ENCODE measurements at places on chromosomes 5 and 9. TPM values are rescaled to one million over a fixed set of nuclear protein-coding genes. Genes with fewer than 3 reads are reported as not detected.
A peak's percentile ranks its signal among the peaks of the same experiment; 100 is the strongest.

GRCh38 chr5:37437711-37438110, 58.6 kb downstream of the WDR70 start:
- DNase-seq, result no peak
- no peak overlapping the region for H3K4me3 ChIP-seq
- H3K4me1 ChIP-seq, result no peaks in the 10 kb centered on the region
- H3K27ac ChIP-seq, result no peak overlapping the region

DNA sequence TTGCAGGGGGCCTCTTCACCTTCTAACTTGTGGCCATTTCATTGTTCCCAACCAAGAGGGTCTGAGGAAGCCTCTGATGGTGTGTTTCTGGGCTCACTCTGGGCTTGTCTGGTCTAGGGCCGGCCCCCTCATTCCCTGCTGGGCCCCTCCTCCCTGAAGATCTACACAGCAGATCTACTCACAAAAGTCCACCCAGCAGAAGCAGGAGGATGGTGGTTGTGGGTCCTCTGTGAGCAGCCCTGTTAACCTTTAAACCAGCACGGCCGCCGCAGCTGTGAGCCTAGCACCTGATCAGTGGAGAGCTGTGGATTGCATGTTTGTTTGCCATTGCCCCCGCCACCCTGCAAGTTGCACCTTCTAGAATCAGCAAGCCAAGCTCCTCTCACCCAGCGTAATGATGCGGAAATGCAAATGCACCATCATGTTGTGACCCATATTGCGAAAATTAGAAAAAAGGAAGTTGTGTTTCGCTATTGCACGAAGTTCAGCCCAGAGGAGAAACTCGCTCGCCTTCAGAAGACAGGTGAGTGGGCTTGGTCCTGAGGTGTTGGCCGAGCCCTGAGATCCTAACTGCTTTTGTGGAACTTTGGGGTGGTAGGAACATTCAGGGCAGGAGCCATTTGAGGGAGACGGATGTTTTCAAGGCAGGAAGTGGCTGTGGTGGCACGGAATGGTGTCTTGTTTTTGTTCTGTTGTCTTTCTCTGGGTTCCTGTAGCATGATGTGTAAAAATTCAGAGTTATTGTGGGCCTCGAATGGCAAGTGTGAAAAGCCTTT, 16.7 kb downstream of the FGD3 start:
- H3K36me3 ChIP-seq, result peaks cover 29% of the 10 kb centered on the region
- DNase-seq, result peak; percentile 73
- H3K27me3 ChIP-seq, result no peaks in the 10 kb centered on the region
- peak overlapping the region; percentile 95 for H3K27ac ChIP-seq

DNA sequence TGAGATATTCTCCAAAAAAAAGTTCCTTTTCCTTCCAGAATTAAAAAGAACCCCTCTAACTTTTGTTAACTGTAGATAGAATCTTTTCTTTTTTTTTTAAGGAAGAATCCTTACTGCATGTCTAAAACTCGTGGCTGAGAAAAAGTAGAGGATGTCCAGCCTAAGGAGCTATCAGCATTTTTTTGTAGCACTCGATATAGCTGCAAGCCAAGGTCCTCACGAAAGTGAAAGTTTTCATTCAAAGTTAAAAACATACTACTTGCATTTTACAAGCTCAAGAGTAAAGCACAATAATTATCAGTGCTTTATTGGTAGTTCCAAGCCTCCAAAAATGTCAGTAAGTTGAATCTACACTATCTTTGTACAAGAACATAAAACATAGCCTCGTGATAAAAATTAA, 28.7 kb upstream of the ZSWIM6 start:
- no peaks in the 10 kb centered on the region for H3K4me1 ChIP-seq
- no peaks in the 10 kb centered on the region for H3K36me3 ChIP-seq
- no peak overlapping the region for H3K27ac ChIP-seq
- no peak overlapping the region for H3K4me3 ChIP-seq

GRCh38 chr5:61869333-61869732, 436.7 kb upstream of the KIF2A start:
- DNase-seq, result no peak
- no peak overlapping the region for H3K27ac ChIP-seq
- no peaks in the 10 kb centered on the region for H3K36me3 ChIP-seq
- H3K4me3 ChIP-seq, result no peak overlapping the region
- H3K4me1 ChIP-seq, result no peaks in the 10 kb centered on the region

GRCh38 chr5:142833517-142834449, 63.6 kb downstream of the ARHGAP26 start:
- H3K4me1 ChIP-seq, result no peaks in the 10 kb centered on the region
- H3K36me3 ChIP-seq, result no peaks in the 10 kb centered on the region
- no peaks in the 10 kb centered on the region for H3K27me3 ChIP-seq
- DNase-seq, result no peak
- H3K27ac ChIP-seq, result no peak overlapping the region

GRCh38 chr9:85451680-85452079, 290.1 kb downstream of the AGTPBP1 start:
- H3K4me3 ChIP-seq, result no peak overlapping the region
- no peak overlapping the region for H3K27ac ChIP-seq
- DNase-seq, result no peak
- no peaks in the 10 kb centered on the region for H3K4me1 ChIP-seq
- no peaks in the 10 kb centered on the region for H3K27me3 ChIP-seq

- DNase-seq, result no peak
- H3K36me3 ChIP-seq, result no peaks in the 10 kb centered on the region
- H3K4me1 ChIP-seq, result peaks cover 49% of the 10 kb centered on the region
- peak overlapping the region; percentile 35 for H3K27ac ChIP-seq
- H3K27me3 ChIP-seq, result peaks cover 11% of the 10 kb centered on the region
These were observed 10.9 kb downstream of the PTCH1 start for GRCh38 chr9:95505717-95506427.

- H3K36me3 ChIP-seq, result no peaks in the 10 kb centered on the region
- H3K27ac ChIP-seq, result no peak overlapping the region
- peaks cover 8% of the 10 kb centered on the region for H3K27me3 ChIP-seq
These were observed 30.2 kb downstream of the RASGEF1C start for GRCh38 chr5:180178531-180179441.

- no peaks in the 10 kb centered on the region for H3K4me1 ChIP-seq
- peaks cover 5% of the 10 kb centered on the region for H3K27me3 ChIP-seq
- no peak for DNase-seq
- no peak overlapping the region for H3K4me3 ChIP-seq
- no peak overlapping the region for H3K27ac ChIP-seq
These were observed 101.6 kb downstream of the GABBR2 start for GRCh38 chr9:98607152-98607551.

- no peaks in the 10 kb centered on the region for H3K27me3 ChIP-seq
- H3K27ac ChIP-seq, result no peak overlapping the region
- H3K4me3 ChIP-seq, result no peak overlapping the region
- peaks cover 53% of the 10 kb centered on the region for H3K36me3 ChIP-seq
- no peak for DNase-seq
These were observed 13.5 kb downstream of the SETD9 start for GRCh38 chr5:56922922-56923321.

DNA sequence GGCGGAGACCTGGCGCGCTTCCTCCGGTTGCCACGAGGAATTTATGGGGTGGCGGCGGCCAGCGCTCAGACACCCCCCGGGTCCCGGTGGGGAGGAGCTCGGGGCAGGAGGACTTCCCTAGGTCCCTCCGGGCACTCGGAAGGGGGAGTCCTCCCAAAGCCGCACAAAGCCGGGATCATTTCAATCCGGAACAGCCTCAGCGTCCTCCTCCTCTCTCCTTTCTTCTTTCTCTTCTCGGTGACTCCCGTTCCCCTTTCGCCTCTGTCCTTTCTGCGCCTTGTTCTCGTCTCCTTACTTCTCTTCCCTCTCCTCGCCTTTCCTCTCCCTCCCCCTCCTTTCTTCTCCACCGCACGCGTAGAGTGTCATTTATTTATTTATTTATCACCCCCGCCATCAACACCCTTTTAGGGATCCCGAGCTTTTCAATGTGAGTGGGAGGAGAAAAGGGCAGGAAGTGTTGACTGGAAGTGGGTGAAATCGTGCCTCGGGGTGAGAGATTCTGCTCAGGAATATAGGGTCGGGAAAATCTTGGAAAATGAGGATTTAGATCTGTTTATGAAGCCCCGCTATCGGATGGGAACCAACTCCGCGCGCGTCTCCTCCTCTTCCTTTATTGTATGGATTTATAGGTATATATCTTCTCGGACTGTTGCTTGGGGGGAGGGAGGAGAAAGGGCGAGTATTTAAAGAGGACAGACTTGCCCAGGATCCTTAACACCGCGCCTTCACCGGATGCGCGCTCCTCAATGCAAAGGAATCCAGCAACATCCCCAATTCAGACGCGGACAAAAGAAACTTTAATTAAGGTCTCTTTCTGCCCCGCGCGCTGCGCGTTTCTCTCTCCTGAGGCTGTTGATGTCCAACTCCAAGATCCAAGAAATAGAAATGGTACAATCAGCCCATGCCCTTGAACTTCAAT, 2.0 kb upstream of the ZNF462 start:
- DNase-seq, result no peak
- H3K27me3 ChIP-seq, result peaks cover 50% of the 10 kb centered on the region
- H3K4me1 ChIP-seq, result peaks cover 4% of the 10 kb centered on the region
- H3K36me3 ChIP-seq, result no peaks in the 10 kb centered on the region
- peak overlapping the region; percentile 3 for H3K4me3 ChIP-seq

GRCh38 chr9:1977026-1977425, 38.1 kb upstream of the SMARCA2 start:
- no peaks in the 10 kb centered on the region for H3K4me1 ChIP-seq
- H3K36me3 ChIP-seq, result no peaks in the 10 kb centered on the region
- H3K4me3 ChIP-seq, result no peak overlapping the region

DNA sequence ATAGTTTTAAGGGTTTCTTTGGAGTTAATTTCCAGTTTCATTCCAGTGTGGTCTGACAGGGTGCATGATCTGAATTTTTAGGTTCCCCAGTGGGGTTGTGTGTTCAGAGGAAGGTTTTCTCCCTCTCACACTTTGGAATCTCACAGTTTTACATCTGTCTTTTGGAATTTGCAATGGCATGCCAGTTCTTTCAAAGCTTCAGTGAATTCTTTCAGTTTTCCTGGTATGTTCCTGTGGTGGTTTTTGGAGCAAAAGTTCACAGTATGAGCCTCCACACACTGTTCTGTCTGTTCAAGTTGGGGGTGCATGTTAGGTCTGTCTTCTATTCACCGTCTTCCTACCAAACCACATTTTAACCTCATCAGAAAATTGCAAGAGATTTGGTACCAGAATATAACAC, 624.2 kb downstream of the KCTD16 start:
- no peaks in the 10 kb centered on the region for H3K27me3 ChIP-seq
- no peaks in the 10 kb centered on the region for H3K36me3 ChIP-seq
- no peak overlapping the region for H3K4me3 ChIP-seq
- DNase-seq, result no peak
- H3K4me1 ChIP-seq, result no peaks in the 10 kb centered on the region
- H3K27ac ChIP-seq, result no peak overlapping the region

DNA sequence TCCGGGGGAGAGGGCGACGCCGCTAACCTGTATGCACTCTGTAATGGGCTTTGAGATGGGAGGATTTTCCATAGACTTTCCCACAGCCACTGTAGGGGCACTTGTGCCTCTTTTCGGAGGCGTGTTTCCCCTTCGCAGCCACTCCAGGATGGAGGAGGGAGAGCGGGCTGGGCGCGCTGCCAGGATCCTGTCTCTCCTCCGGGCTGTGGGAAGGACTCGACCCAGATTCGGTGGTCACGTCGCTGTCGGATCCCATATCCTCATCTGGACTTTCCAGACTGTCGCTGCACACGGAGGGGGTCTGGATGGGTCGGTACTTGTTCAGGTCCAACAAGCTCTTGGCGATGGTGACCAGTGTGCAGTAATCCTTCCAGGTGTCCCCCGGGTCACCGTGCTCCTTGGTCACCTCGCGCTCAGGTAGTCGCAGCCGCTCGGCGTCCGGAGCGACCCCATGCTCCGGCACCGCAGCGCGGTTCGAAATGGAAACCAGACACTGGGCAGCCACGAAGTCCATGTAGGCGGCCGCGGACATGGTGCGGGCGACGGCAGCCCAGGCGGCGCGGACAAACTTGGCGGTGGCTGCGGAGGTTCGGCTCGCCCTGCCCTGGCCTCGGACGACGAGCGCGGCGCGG, 1.5 kb downstream of the KLF9 start:
- H3K27ac ChIP-seq, result peak overlapping the region; percentile 82
- no peaks in the 10 kb centered on the region for H3K27me3 ChIP-seq
- peak overlapping the region; percentile 93 for H3K4me3 ChIP-seq
- no peaks in the 10 kb centered on the region for H3K36me3 ChIP-seq
- peaks cover 44% of the 10 kb centered on the region for H3K4me1 ChIP-seq
- DNase-seq, result peak; percentile 30

DNA sequence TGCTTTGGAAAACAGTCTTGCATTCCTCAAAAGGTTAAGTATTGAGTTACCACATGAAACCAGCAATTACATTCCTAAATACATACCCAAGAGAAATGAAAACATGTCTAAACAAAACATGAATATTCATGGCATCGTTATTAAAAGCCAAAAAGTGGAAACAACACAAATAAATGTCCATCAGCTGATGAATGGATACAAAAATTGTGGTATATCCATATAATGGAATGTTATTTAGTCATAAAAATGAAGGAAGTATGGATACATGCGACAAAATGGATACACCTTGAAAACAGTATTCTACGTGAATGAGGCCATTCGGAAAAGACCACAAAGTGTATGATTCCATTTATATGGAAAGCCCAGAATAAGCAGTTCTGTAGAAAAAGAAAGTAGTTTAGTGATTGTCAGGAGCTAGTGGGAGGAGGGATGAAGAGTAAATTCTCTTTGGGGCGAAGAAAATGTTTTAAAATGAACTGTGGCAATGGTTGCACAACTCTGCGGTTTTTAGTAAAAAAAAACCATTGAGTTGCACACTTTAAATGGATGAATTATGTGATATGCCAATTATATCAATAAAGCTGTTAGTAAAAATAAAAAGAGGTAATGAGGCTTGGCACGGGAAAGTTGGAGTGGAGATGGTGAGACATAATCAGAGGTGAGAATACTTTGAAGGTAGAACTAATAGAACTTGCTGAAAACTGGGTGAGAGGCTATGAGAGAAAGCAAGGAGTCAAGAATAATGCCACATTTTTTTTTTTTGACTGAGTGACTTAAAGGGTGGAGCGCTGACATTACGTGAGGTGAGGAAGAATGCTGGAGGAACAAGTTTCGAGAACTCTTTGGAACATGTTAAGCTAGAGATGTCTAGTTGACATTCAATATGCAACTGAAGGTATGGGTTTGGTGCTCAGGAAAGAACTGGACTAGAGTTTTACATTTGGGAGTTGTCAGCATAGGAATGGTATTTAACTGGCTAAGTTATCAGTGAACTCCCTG, 194.9 kb upstream of the ZNF608 start:
- H3K27me3 ChIP-seq, result no peaks in the 10 kb centered on the region
- no peak overlapping the region for H3K4me3 ChIP-seq
- no peaks in the 10 kb centered on the region for H3K36me3 ChIP-seq
- no peak for DNase-seq
- H3K4me1 ChIP-seq, result no peaks in the 10 kb centered on the region
- no peak overlapping the region for H3K27ac ChIP-seq

DNA sequence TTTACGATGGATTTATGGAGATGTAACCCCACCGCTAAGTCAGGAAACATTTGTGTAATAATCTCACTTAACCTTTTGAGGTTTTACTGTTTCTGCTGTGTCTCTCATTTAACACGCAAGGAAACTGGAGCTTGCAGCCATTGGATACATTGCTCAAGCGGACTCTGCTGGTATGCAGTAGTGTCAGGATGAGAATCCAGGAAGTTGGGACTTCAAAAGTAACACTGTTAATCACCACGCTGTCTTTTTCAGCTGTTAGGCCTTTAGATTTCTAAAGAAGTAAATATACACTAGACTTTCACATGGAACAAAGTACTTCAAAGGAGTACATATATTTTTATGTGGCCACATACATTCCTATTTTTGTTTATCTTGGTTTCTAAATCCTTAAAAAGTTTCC, 114.7 kb downstream of the LPAR1 start:
- H3K27ac ChIP-seq, result no peak overlapping the region
- DNase-seq, result no peak
- H3K27me3 ChIP-seq, result no peaks in the 10 kb centered on the region
- H3K36me3 ChIP-seq, result no peaks in the 10 kb centered on the region
- no peak overlapping the region for H3K4me3 ChIP-seq

- no peaks in the 10 kb centered on the region for H3K27me3 ChIP-seq
- H3K4me1 ChIP-seq, result no peaks in the 10 kb centered on the region
- H3K36me3 ChIP-seq, result no peaks in the 10 kb centered on the region
- H3K27ac ChIP-seq, result no peak overlapping the region
These were observed 568.8 kb upstream of the SEMA6A start for GRCh38 chr5:117143406-117143805.

The C5orf47 gene
- not detected for total RNA-seq

Measured in CD4-positive, alpha-beta T cell (primary cell).